CD4-positive, CD25-positive, alpha-beta regulatory T cell (primary cell): ENCODE measurements at places on chromosomes 6 and 20. TPM values are rescaled to one million over a fixed set of nuclear protein-coding genes. Genes with fewer than 3 reads are reported as not detected.

Gene HCRTR2
- polyA plus RNA-seq: not detected

Gene GTSF1L
- 3.0 TPM for polyA plus RNA-seq

DNA sequence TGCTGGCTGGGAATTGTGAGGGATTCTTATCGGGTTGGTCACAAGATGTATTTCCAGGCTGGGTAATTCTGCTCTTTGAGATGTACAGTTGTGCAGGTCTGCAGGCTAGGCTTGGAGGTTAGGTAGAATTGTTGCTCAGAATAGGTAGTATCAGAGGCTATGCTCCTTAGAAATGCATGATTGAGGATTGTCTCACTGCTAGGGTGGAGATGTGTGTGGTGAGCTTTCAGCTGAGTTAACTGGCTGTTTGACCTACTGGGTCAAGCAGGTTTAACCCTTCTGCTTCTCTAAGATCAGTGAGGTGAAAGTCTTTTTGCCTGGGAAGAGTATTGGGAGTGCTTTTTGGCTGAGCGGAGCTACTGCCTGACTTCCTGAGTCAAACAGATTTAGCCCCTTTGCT lies 701.1 kb downstream of the UTRN start:
- no peak for DNase-seq
- H3K4me3 ChIP-seq: no peak overlapping the region
- no peaks in the 10 kb centered on the region for H3K4me1 ChIP-seq
- peaks cover 6% of the 10 kb centered on the region for H3K27me3 ChIP-seq

Gene TOX2
- polyA plus RNA-seq: 2.1 TPM

DNA sequence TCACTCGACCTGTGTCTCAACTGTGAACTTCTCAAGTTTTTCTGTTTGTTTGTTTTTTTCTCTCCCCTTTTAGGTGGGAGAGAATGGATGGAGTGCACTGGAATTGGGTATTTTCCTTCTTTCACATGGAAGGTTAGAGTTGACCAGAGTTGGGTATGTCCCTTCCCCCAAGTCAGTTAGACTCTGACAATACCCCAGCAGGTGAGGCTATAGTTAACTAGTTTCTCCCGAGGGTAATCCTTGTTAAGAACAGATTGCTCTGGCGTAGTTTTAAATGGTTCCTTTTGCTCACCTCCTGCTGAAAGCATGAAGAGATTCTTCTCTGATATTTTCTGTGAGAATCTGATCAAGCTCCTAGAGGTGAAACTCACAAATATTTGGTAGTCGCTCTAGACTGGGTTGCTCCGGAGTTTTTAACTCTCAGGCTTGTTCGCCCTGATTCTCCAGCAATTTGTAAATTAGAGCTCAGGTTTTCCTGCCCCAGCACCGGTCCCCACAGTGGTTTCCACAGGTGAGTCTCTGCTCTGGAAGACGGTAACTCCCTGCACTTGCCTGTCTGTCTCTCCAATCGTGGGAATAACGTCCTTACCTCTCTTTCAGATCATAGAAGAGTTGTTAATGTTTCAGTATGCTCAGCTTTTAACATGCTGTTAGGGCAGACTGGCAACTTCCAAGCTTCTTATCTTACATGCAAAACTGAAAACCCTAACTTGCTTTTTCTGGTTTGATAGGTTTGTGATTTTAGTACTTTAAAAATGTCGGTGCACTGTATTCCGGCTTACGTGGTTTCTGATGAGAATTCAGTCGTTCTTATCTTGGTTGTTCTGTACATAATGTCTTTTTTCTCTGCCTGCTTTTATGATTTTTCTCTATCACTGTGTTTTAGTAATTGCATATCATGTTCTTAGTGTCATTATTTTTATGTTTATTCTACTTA lies 111.2 kb upstream of the HIVEP1 start:
- no peaks in the 10 kb centered on the region for H3K36me3 ChIP-seq
- peak overlapping the region; percentile 75 for H3K4me3 ChIP-seq
- peak; percentile 41 for DNase-seq
- H3K4me1 ChIP-seq: peaks cover 16% of the 10 kb centered on the region
- no peak overlapping the region for H3K27ac ChIP-seq
